ENCODE measurements at places on chromosomes 7 and 10.

DNA sequence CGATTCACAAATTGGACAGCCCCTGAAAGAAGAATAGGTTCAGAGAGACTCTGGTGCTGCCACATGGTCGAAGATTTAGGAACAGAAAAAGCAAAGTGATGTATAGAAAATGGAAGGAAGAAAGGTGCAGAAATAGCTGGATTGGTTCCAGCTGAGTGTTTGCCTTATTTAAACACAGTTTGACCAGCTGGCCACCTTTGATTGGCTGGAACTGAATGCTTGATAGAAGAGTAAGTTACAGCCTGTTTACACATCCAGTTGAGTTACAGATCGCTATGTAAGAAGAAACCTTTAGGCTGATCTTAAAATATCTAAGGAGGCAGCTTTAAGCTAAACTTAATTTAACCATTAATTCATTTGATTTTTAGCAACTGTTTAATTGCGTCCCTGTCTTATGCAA is 40.3 kb upstream of the KAT6B start:
- no peak for DNase-seq

DNA sequence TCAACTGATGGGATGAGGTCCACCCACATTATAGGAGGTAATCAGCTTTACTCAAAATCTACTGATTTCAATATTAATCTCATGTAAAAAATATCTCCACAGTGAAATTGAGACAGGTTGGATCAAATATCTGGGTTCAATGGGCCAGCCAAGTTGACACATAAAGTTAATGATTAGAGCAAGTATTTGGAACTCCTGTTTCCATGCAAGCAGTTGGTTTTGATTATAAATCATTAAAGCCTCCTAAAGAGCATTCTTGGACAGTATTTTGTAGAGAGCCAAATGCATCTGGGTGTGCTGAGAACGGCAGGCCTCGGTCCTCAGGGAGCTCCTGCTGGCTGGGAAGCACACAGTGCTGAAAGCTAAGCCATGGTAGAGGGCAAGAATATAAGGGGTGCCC is 126.9 kb upstream of the BTBD16 start:
- DNase-seq: no peak

- no peak for DNase-seq
Measured at GRCh38 chr7:94433224-94433623, 38.5 kb downstream of the COL1A2 start.

DNA sequence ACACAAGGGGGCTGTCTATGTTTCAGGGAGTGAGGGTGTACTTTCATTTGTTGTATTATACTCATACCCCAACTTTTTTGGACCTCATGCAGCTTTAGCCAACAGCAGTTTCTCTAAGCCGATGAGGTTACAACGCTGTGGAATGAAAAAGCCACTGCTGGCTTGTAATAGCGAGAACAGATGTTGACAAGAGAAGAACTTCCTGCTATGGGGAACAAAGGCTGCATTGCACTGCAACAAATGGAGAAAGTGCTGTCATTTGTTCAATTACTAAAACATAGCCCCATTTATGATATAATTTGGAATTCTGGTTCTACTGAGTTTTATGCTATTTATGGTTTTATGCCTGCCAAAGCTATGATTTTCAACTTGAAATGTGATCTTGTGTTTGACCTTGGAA is 104.2 kb upstream of the TMEM72 start:
- no peak for DNase-seq

GRCh38 chr7:33217595-33217994 is 88.2 kb downstream of the BBS9 start:
- no peak for DNase-seq

DNA sequence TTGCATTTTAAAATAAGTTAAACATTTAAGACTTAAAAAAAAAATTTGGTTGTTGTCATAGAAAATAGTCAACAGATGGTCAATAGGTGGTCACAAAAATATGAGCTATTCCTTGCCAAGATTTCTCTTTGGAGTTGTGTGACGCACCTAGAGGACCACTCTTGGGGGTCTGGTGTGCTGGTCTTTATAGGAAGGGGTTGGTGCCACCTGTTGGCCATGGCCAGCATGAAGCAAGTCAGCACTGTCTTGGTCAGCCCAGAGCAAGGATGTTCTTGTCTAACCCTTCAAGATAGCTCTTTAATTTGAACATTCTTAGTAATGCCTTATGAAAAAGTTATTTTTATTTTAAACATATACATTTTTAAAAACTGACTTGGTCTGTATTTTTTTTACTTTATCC is 267.9 kb upstream of the CNTNAP2 start:
- DNase-seq: no peak

GRCh38 chr10:88893611-88894010 is 13.6 kb downstream of the STAMBPL1 start:
- DNase-seq: no peak

GRCh38 chr7:25735674-25736242 is 416.2 kb upstream of the NFE2L3 start:
- no peak for DNase-seq

DNA sequence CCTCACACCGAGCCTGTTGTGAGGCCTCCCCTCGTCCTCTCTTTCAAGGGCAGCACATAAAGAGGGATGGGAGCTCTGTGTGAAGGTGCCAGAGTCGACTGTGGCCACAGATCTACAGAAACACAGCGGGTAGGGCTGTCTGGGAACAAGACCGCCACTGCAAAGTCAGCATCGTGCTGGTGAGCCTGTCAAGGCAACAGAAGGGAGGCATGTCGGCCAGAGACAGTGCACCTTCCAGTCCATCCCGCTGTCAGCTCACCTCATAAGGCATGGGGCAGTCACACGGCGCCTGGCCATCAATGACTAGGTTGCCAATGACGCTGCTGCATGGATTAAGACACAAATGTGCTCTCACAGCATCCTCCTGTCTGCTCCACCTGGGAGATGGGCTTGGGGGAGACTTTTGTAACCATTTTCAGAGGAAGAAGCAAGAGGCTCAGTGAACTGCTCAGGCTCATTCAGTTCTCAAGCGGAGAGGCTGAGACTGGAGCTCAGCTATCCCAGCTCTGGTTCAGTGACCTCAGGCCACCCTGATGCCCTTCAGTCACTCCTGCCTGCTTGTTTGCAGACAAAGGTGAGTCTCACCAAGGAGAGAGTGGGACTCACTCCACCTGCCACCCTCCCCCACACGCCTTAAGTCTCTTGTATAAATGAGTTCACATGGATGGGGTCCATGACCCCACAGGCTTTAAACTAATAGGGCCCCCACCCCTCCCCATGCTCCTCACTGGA is 125.5 kb downstream of the SORBS1 start:
- DNase-seq: no peak

DNA sequence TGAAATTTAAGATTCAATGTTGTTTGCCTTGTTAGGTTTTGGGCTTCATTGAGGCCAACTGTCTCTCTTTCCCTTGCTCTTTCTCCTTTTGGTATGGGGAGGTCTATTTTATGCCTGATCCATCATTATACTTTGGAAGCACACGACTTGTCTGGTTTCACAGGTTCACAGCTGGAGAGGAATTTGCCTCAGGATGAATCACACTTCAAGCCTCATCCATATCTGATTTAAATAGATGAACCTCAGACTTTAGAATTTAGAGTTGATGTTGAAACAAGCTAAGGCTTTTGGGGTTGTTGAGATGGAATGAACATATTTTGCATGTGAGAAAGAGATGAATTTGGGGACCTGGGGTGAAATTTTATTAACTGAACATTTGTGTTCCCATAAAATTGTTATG is 150.5 kb upstream of the IGFBP3 start:
- DNase-seq: no peak

- peak; percentile 2 for DNase-seq
Measured at GRCh38 chr7:103989785-103990767, 618 bp upstream of the RELN start.

DNA sequence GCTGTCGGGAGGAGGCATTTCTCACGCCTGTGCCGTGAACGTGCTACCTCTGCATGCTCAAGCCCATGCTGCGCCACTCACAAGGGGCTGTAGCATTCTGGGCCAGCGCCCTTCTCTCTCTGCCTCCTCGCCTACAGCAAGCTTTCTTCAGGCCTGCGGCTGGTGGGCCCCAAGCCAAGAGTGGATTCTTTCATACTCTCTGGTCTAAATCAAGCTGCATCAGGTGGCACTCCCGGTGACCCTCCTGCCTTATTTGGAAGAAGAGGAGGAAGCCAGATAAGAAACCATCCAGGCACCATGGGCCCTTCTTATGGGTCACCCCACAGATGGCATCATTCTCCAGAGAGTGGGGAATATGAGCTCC is 86.7 kb upstream of the DUSP5 start:
- no peak for DNase-seq

- peak; percentile 60 for DNase-seq
Measured at GRCh38 chr7:128940494-128941322, 3.0 kb downstream of the IRF5 start.

GRCh38 chr10:4678951-4679671 is 146.9 kb upstream of the AKR1E2 start:
- no peak for DNase-seq

- no peak for DNase-seq
Measured at GRCh38 chr10:78042752-78043104, 9.1 kb downstream of the RPS24 start.

DNA sequence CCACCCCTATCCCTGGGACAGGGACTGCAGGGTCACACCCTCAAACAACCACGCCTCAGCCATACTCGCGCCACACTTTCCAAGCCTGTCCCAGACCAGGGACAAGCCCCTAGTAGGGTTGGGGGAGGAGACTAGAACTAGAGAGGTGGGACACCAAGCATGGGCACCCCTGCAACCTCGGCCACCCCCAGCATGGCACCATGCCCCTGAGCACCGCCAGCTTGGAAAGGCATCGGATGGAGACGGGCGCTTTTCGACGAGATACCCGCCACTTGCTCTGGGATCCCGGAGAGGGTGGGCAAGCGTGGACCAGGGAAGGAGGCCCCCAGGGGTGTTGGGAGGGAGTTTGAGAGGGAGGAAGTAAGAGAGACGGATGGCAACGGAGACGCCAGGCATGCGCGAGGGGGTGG is 13.1 kb upstream of the KMT2E start:
- DNase-seq: no peak

DNA sequence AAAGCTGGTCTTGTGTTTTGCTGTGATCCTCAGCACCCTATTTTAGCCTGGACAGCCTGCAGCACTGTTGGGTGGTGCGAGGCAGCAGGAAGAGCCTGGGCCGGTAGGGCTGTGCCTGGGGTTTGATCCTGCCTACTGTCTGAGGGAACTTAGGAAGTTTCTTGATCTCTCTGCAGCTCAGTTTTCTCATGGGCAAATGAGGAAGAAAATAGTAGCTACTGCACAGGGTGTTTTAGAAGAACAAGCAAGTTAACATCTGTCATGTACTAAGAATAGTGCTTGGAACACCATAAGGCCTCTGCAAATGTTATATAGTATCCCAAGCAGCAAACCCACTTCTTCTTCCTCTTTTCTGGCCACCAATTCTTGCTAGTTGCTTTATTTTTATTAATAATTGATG is 12.0 kb upstream of the AGR2 start:
- no peak for DNase-seq

GRCh38 chr10:97256356-97256755 is 36.1 kb downstream of the ARHGAP19 start:
- DNase-seq: no peak

DNA sequence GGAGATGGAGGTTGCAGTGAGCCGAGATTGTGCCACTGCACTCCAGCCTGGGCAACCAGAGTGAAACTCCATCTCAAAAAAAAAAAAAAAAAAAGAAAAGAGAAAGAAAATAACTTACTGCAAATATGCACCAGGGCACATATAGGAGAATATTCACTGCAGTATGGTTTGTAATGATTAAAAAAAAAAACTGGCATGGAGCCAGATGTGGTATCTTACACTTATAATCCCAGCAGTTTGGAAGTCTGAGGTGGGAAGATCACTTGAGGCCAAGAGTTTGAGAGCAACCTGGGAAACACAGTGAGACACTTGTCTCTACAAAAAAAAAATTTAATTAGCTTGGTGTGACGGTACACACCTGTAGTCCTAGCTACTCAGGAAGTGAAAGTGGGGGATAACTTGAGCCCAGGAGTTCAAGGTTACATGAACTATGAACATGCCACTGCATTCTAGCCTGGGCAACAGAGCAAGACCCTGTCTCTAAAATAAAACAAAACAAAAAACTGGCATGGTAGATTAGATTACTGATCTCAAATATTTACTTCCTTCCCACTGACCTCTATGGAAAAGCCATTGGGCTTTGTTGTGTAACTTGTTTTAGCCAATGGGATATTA is 85.6 kb downstream of the MICU1 start:
- DNase-seq: no peak

DNA sequence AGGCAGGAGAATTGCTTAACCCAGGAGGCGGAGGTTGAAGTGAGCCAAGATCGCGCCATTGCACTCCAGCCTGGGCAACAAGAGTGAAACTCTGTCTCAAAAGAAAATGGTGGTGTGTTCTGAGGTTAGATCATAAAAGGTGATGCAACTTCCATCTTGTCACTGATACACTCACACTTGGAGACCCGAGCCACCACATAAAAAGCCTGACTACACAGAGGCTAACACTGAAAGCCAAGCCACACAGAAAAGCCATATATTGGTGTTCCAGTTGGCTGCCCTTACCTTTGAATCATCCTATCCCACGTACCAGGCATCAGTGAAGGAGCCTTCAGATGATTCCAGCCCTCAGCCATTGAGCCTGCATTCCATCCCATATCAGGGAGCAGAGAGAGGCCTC is 4.0 kb downstream of the MORN4 start:
- no peak for DNase-seq

- DNase-seq: no peak
Measured at GRCh38 chr7:116573541-116573940, 48.7 kb downstream of the CAV1 start.

DNA sequence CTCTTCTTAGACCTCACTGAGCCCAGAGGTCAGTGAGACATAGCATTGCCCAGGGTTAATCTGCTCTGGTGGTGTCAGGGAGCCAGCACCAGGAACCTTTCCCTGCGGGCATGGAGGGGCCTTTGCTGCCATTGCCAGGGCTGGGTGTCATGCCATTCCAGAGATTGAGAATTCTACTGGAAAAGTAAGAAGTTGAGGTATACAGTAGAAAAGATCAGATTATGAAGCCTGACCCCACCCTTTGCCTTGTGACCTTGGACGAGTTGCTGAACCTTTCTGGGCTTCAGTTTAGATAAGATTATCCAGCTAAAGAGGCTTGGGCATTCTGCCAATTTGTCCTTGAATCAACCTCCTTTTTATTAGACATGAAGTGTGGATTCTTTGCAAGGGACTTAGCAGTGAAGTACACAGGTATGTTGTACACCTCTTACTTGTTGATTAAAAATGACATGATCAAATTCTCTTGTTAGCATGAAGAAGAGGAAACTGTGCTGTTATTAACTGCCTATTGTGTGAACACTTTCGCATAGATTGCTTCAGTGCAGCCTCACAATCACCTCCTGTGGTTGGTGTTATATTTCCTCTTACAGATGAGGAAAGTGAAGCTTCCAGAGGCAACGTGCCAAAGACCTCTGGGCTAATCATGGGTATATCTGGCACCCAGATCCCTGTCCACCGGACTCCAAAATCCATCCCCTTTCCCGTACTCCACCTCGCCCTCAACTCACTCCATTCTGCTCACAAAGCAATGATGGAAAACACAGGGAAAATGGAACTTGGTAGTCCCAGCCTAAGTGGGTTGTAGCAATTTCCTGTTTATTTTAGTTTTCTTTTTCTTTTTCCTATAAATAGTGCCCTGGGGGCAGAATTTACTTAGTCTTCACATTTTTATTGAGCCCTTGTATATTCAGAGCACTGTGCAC is 151.3 kb downstream of the CAMK1D start:
- DNase-seq: no peak

- no peak for DNase-seq
Measured at GRCh38 chr7:8115547-8116402, 146.2 kb downstream of the ICA1 start.

- no peak for DNase-seq
Measured at GRCh38 chr10:121640266-121640665, 42.0 kb upstream of the FGFR2 start.

GRCh38 chr7:77940647-77941046 is 142.1 kb downstream of the PHTF2 start:
- DNase-seq: peak; percentile 27
